ENCODE measurements at places on chromosomes 3 and 15.

DNA sequence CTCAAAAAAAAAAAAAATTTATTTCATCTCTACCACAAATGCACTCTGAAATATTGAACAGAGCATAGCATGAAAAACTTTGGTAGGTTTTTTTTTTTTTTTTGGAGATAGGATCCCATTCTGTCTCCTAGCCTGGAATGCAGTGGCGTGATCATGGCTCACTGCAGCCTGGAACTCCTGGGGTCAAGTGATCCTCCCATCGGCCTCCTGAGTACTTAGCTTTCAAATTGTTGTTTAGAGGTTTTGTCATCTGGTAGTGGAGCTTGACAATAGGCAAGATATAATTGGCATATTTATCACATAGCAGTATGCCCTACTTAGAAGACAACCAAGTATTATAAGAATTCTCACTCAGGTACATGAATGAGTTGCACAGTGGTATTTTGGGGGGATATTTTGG, 234.2 kb upstream of the ST8SIA2 start:
- DNase-seq, result no peak

DNA sequence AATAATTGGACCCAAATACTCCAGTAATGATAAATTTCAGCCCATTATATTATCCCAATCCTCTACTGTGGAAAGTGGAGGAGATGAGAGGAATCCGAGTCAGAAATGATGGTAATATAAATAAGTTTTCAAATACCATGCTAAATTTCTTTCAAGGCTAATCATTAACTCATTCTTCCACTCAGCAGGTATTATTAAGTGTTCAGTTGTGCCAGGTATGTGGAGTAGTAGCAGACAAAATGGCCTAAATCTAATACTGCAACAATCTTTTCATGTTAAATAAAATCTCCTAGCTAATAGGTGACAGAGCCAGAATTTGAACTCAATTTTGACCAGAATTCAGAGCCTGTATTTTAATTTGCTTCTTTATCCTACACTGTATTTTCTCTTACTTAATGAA, 538.6 kb upstream of the ROBO2 start:
- no peak for DNase-seq

GRCh38 chr3:98504539-98504938, 7.1 kb downstream of the OR5K2 start:
- DNase-seq, result no peak

GRCh38 chr15:69677403-69677802, 224.8 kb downstream of the RPLP1 start:
- no peak for DNase-seq

- DNase-seq, result no peak
Observed at GRCh38 chr15:52445954-52446353, 82.7 kb downstream of the MYO5A start.

DNA sequence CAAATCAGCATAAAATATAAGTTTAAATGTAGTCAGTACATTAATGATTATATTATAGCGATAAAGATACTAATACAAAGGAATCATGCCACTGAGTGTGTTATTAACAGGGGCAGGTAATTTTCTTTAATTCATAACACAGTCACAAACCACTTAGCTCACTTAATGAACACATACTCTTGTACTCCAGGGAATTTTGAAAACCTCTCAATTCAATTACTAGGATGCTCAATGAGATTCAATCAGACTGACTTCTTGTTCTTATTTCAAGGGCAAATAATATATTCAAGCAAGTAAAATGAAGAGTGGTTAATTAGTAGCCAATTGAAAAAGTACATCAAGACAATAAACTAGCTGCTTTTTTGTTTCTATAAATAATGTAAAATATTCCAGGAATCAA, 5.8 kb upstream of the SUCNR1 start:
- no peak for DNase-seq

DNA sequence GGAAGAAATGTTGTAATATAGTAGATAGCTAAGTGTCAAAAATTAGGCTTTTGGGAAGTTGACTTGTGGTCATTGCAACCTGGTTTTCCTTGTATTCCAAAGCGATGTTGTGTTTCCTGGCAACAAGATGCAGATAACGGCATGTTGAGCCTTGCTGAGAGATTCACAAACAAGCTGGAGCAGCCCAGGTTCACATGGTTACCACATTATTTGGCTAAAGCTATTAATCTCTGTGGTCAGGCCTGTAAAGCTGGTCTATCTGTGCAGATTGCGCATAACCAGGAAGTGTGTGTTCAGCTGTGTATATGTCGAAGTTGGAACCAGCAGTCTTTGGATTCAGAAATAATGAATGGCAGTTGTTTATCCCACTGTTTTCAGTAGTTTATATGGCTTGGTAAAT, 6.6 kb downstream of the TIPARP start:
- DNase-seq, result peak; percentile 38

GRCh38 chr3:33687406-33688010, 30.5 kb downstream of the CLASP2 start:
- no peak for DNase-seq

DNA sequence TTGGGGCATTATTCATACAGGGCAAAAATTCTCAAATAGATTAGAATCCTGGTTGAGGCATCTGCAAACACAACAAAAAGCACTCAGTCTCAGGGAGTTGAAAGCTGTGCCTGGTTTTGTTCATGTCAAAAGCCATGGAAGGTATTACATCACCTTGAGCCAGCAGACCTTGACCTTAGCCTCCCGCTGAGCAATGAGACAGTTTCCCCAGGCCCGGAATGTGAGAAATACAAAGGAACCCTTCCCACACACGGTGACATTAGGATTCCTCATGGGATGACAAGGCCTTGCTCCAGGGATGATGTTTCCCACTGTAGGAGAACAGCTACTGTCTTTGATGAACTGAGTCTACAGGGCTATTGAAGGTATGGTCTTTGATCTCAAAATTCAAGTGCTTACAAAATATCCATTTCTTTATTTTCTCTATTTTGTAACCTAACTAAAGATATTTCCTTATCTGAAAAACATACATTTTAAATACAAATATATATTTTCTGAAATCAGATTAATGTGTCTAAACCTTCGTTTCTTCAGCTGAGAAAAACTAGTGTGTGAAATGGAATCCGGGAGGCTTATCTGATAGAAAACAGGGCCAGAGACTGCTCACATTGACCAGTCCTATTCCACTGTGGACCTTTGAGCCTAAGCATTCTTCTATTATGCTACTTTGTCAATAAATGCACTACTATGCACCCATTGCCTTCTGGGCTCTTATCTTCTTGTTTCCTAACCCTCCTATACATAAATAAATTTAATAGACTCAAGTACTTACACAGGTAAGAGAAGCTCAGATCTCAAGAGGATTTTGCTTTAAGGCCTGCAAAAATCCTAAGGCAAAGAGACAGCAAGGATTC, 298.2 kb downstream of the KBTBD8 start:
- DNase-seq, result no peak

DNA sequence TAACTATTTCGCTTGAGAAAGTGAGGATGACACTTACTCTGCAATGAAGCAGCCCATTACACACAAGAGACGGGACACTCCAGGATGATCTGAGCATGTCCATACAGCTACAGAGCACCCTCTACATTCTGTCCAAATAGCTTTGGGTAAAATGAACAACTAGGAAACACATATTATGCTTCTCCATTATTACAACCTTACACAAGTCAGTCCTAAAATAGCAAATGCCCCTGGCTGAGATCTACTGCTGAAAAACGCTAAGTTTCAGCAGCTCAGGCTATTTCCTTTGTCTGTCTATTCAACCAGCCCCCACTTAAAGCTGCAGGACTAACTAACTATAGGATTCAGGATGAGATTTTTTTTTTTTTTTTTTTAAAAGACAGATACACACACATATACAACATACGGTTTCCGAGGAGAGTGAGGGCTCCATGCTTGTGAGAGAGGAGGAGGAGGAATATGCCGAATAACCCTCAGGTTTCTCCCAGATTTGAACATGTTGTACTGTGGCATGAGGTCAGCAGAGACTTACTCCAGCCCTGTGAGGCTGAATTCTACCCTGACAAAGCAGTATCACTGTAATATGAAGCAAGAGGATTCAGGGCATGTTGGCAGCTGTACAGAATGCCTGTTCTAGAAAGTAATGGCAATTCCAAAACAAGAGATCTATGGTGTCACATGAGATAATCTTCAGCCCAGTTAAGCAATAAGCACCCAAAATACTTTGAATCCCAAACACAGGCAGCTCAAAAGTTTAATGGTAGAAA, 117.3 kb upstream of the PLXND1 start:
- DNase-seq, result peak; percentile 57

DNA sequence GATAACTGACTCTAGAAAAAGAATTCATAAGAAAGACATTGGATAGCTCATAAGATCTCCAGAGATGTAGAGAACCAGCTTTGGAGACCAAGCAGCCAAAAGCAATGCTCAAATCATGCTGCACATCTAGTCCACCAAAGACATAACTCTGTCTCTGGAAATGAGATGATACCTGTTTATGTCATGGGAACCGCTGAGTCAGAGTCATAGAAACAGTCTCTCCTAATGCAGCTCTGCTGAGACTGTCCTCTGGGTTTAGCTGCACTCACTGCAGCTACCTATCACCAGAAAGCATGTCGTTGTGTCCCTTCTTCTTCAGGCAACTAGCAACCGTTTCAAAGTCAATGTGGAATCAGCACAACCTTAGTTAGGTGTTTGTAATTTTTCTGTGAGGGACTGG, 218.5 kb upstream of the ROBO1 start:
- DNase-seq, result no peak

- DNase-seq, result no peak
Observed at GRCh38 chr15:85029221-85029620, 47.6 kb downstream of the PDE8A start.

All from mucosa of gallbladder (tissue), 1 donor.